ENCODE measurements at places on chromosomes 3 and 15.

- no peak for DNase-seq
Observed at GRCh38 chr3:147589016-147589415, 179.9 kb downstream of the ZIC1 start.

DNA sequence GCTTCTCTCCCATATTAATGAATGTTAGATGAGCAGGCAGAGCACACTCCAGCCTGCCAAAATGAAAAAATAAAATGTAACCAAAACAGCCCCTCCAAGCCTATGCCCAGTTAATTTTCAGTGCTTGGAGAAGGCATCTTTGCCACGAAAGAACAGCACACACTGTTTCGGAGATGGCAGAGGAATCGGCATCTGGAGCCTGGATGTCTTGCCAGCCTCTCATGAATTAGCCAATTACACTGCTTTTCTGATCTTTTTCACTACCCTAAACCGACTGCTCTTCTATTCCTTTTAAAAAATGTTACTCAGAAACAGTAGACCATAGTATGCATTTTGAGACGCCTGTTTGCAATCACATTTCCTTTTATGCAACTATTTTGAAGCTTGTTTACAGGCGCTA, 249.6 kb downstream of the TLE3 start:
- no peak for DNase-seq

GRCh38 chr15:27479296-27480140, 508.5 kb downstream of the GABRG3 start:
- DNase-seq, result no peak

GRCh38 chr3:40255532-40255931, 54.0 kb upstream of the EIF1B start:
- no peak for DNase-seq

GRCh38 chr3:67083277-67083676, 85.2 kb downstream of the KBTBD8 start:
- DNase-seq, result no peak
